ENCODE measurements at places on chromosomes 5 and 9. TPM values are rescaled to one million over a fixed set of nuclear protein-coding genes. Genes with fewer than 3 reads are reported as not detected.

DNA sequence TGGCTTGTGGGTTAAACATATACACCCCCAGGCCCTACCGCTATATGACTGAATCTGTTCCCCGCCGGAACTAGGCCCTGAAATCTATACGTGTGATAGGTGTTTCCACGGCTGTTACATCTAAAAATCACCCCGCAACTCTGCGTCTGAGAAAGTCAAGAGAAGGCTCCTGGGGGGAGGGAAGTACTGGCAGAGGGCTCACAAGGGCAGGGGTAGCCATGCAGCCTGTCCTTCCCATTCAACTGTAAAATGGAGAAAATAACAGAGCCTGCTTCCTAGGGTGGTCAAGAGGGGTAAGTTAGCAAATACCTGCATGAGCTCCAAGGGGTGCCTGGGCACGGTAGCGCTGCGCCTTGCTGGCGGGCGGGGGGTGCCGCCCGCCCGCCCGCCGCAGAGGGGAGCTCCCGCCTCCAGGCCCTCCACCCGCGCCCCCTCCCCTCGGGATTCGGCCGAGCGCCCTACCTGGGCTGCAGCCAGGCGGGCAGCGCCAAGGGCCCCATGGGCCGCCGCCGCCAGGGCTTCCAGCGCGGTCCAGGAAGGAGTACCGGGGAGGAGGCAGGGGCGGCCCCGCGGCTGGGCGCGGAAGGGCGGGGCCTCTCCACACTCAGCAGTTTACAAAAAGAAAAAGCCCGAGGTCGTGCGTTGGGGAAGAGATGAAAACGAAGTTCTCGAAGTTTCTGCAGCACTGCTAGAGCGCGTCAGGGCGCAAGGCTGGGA lies at the start of gene HACD4:
TSS of gene HACD4 (minus strand) at position 550 of the 717 bp plus-strand sequence. CDS start at position 500, 50 bp downstream.
- no peak for DNase-seq

- no peak for DNase-seq
Measured at GRCh38 chr5:168747987-168748777, 169.0 kb upstream of the PANK3 start.

DNA sequence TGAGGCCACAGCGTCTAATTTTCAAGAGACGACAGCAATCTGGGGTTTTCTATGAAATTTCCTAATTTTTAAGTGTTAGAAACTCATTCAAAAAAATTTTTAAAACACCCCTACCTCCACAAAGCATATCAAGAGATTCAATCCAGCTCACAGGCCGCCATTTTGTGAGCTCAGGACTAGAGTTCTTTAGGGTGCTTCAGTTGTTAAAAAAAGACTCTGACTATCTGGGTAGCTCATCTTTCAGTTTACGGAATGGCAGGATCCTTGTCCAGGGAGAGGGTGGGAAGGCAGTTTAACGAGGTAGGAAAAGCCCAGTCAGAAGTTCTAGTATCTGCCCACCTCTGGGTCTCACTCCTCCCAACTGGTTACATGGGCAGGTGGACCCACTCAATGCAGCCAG lies 43.1 kb downstream of the CAMK2A start:
- DNase-seq = no peak

OR2K2 gene
- not detected for total RNA-seq

DNA sequence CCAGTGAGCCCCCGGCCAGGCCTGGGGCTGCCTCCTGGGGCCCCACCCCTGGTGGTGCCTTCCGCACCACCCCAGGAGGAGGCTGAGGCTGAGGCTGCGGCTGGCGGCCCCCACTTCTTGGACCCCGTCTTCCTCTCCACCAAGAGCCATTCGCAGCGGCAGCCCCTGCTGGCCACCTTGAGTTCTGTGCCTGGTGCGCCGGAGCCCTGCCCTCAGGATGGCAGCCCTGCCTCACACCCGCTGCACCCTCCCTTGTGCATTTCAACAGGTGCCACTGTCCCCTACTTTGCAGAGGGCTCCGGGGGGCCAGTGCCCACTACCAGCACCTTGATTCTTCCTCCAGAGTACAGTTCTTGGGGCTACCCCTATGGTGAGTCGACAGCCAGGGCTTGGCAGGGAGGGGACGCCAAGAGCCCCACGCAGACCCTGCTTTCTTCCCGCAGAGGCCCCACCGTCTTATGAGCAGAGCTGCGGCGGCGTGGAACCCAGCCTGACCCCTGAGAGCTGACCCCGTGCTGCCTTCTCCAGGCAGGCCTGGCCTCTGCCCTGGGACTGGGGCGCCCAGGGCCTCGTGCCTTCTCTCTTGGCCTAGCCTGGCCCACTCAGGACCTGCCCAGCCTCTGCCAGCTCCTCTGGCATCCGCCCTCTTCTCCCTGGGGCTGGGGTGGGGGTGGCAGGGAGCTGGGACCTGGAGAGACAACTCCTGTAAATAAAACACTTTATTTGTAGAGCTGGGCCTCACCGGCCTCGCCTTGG lies 4.0 kb upstream of the EHMT1 start:
- no peak for DNase-seq

- no peak for DNase-seq
Measured at GRCh38 chr5:106088462-106088861, 1582.3 kb downstream of the EFNA5 start.

BARHL1 gene
- total RNA-seq = not detected

- DNase-seq = peak; percentile 80
Measured at GRCh38 chr5:64505769-64506566, at the start of gene RGS7BP. RGS7BP (plus strand) TSS chr5:64506015; CDS start chr5:64506625, 610 bp downstream.

DNA sequence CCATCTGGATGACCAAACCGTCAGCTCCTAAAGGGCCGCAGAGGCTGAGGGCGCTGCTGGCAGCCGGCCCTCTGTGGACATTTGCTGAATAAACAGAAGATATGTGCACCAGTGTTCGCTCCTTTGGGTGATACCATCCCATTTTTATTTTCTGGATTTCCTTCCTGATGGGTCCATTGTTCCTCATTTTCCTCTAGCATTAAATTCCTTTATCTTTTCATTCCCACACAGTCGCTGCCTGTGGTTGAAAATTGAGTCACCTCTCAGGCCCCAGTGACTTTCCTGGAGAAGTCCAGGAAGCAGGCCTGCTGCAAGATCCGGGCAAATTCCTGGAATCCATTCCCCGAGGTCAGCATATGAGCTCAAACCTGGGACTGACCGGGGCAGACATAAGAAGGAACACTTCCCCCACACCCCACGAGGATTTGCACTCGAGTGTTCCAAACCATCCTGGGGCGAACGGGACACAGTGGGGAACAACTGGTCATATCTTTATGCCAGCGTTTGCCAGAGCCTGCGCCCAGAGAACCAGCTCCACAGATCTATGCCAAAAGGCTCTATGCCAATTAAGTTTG lies 86.7 kb upstream of the PCA3 start:
- no peak for DNase-seq

C5orf46 gene
- total RNA-seq = not detected

Data from dorsolateral prefrontal cortex (tissue), 122 donors.